ENCODE measurements at places on chromosomes 7 and 10. TPM values are rescaled to one million over a fixed set of nuclear protein-coding genes. Genes with fewer than 3 reads are reported as not detected.

DNA sequence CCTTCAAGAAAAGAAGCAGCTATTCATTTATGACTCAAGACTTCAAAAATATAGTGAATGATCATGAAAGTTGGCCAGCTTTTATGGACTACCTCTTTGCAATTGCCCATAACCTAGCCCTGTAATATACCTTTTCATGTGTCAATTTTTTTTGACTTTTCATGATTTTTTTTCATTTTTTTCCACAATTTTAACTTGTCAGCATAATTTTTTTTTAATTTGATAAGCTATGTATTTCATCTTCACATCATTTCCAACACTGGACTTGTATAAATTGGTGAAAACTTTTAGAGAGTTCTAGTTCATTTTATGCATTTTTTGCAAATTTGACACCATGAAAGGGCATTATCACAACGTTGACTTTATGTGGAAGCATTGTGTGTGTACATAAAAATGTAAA, 220.8 kb upstream of the NFE2L3 start:
- no peaks in the 10 kb centered on the region for H3K4me1 ChIP-seq
- DNase-seq: no peak
- no peaks in the 10 kb centered on the region for H3K27me3 ChIP-seq
- no peak overlapping the region for H3K4me3 ChIP-seq
- no peaks in the 10 kb centered on the region for H3K36me3 ChIP-seq
- H3K27ac ChIP-seq: no peak overlapping the region

The MPP7 gene
- total RNA-seq: 24.8 TPM

DNA sequence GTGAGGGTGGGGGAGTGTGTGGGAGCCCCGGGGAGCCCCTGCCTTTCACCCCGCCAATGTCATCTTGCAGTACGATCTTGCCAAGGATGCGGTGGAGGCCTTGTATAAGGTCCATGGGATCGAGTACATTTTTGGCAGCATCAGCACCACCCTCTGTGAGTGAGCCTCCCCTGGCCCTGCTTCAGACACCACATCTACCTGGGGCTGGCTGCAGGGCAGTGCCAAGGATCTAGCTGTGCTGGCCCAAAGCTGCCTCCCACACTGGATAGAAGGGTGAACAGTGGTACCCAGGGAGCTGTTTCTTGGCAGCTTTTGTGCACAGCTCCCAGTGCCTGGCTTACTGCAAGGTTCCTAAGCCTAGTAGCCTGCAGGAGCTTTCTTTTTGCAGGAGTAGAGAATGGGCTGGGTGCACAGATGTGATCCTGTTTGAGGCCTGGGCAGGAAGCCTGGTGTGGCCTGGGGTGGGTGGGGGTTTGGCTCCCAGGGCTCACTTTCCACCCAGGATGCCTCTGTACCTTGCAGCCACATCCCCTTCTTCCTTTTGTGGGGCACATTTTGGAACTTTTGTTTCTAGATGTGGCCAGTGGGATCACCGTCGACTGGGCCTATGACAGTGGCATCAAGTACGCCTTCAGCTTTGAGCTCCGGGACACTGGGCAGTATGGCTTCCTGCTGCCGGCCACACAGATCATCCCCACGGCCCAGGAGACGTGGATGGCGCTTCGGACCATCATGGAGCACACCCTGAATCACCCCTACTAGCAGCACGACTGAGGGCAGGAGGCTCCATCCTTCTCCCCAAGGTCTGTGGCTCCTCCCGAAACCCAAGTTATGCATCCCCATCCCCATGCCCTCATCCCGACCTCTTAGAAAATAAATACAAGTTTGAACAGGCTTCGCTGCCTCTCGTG, 12.2 kb upstream of the CPA1 start:
- no peak overlapping the region for H3K27ac ChIP-seq
- H3K4me1 ChIP-seq: peaks cover 42% of the 10 kb centered on the region
- DNase-seq: no peak
- no peaks in the 10 kb centered on the region for H3K36me3 ChIP-seq

The XRCC2 gene
- total RNA-seq: 1.7 TPM

The INSIG1 gene
- total RNA-seq: 63.6 TPM

GRCh38 chr10:125533866-125534265, 149.1 kb downstream of the TEX36 start:
- no peaks in the 10 kb centered on the region for H3K36me3 ChIP-seq
- H3K27ac ChIP-seq: no peak overlapping the region

GRCh38 chr10:93113042-93113441, 39.3 kb downstream of the CYP26A1 start:
- H3K36me3 ChIP-seq: no peaks in the 10 kb centered on the region
- no peak for DNase-seq
- no peaks in the 10 kb centered on the region for H3K4me1 ChIP-seq
- no peak overlapping the region for H3K27ac ChIP-seq
- H3K4me3 ChIP-seq: no peak overlapping the region
- no peaks in the 10 kb centered on the region for H3K27me3 ChIP-seq

Measured in vagina (tissue), 2 donors.